ENCODE measurements at places on chromosomes 1 and 21.

GRCh38 chr1:66226985-66227384 is 307.0 kb upstream of the SGIP1 start:
- DNase-seq, result no peak

DNA sequence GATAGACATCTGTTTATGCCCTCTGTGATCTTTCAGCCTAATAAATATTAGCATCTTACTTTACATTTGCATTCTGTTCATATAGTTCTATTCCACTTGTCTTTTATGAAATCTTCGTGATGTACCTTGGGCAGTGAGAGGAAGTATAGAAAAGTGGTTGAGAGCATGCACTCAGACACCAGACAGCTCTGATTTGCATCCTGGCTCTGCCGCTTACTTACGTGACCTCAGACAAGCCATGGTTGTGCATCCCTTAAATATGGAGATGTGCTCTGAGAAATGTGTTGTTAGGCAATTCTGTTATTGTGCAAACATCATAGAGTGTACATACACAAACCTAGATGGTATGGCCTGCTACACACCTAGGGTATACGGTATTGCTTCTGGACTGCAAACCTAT is 22.9 kb downstream of the OVGP1 start:
- no peak for DNase-seq

GRCh38 chr1:219304227-219305226 is 130.8 kb downstream of the LYPLAL1 start:
- DNase-seq, result no peak

- no peak for DNase-seq
Measured at GRCh38 chr1:219682788-219683187, 69.9 kb upstream of the ZC3H11B start.

DNA sequence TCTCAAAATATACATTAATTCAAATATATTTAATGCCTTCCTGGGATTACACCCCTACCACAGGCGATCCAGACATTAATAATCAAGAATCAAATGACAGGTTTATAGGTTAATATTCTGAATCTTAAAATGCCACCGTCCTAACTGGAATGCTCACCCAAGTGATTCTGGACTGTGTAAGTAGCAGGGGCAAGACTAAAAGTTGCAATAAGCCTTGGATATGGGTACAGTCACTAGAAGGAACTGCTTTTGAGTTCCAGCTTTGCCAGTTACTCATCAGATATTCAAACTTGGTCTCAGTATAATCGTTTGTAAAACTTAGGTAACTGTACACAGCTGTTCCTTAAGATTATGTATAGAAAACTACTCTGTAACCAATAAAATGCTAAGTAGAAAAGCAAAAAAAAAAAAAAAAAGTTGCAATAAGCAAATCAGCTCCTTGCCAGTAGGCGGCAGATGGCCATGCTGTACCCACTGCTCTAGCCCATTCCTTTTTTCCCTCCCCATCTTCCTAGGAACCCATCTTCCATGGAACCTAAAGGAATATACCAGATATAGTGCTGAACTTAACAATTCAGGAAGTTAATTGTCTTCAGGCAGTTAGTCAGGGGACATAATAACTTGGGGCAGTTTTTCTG is 10.5 kb downstream of the RO60 start:
- DNase-seq, result no peak

- DNase-seq, result no peak
Measured at GRCh38 chr1:115544131-115544530, 97.6 kb upstream of the VANGL1 start.

DNA sequence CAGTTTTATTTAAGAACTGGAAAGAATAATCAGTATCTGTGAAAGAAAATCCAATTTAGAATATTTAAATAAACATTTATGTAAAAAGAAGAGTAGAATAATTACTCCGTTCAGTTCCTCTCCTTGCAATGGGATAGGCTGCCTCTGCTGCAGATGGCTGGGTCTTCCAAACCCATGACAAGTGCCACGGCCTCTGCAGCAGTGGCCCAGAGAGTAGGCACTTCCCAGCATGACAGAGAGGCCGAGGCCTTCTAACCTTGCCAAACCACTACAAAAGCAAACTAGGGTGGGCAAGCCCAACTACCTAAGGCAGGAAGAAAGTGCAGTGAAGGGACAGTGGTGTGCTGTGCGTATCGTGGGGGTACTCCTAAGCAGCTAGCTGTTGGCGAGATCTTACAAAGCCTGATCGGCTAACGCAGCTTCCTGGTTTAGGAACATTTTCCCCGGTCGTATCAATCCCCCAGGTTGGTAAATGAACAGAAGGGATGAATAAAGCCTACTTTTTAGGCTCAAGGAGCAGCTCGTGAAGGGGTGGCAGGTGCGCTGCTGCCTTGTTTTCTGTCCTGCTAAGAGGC is 14.5 kb downstream of the ICMT start:
- peak; percentile 55 for DNase-seq

- no peak for DNase-seq
Measured at GRCh38 chr21:26188422-26188821, 17.9 kb upstream of the APP start.

GRCh38 chr1:161840363-161840762 is 74.2 kb downstream of the ATF6 start:
- no peak for DNase-seq

DNA sequence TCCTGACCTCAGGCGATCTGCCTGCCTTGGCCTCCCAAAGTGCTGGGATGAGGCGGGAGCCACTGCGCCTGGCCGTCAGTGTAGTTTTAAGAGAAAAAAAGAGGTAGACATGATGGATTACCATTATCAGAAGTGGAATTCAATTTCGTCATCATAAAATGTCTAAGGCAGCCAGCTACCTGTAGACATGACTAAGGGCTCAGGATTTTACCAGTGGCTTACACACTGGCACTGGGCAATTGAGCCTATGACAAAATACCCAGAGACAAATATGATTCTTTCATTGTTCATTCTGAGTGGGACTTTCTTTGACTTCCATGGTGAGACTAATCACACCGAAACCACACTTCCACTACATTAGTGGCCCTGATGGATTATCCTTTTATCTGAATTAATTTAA is 181.5 kb downstream of the GABPA start:
- DNase-seq, result no peak

DNA sequence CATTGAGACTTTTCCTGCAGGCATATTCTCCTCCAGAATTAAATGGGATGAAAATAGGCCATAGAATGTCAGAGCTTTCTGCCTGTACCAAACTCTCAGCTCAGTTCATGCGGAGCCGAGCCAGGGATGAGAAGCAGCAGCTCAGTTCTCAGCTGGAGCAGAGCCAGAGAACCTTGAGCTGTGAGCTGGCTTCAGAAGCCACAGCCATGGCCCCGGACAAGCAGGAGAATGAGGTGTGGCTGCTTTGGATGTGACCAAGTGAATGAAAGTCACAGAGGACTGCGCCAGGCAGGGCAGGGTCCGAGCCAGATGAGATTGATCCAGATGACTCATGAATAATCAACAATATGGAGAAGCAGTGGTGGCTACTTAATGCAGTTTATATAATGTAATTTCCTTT is 633.8 kb downstream of the NCAM2 start:
- DNase-seq, result no peak

DNA sequence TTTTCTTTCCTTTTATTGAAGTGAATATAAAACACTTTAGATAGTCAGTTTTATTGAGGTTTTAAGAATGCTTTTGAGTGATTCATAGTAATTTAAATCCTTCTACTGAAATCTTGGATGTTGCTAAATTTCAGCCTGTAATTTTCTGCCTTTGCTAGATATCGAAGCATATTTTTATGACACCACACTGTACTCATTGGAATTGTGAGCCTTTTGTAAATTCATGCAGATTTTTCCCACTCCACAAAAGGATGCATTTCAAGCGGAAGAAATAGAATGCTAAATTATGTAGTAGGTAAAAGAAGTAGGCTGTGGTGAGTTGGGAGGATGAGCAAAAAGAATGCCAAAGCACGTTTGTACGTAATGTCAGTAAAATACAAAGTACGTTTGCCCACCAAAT is 13.8 kb downstream of the SNX7 start:
- DNase-seq, result no peak

Data from NCI-H187 (cell line).